Osteocyte (in vitro differentiated cells): ENCODE measurements at places on chromosomes 11 and 22. TPM values are rescaled to one million over a fixed set of nuclear protein-coding genes. Genes with fewer than 3 reads are reported as not detected.

JAML gene
- total RNA-seq, result not detected in 2 replicates

DNA sequence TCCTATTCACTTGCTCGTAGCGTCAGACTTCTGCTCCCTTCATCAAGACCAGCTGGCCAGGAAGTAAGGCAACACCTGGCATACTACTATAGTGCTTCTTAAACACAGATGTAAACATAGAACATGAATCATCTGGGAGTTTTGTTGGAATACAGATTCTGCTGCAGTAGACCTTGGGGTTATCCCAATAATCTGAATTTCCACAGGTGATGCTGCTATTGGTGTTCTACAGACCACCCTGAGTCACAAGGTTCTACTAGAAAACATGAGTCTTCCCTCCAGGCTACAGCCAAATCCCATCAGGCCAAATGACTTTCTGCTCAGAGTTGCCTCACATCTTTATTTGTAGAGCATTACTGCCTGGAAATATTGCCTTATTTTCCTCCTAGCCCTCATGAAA, 175.2 kb downstream of the NELL1 start:
- no peak for DNase-seq

DNA sequence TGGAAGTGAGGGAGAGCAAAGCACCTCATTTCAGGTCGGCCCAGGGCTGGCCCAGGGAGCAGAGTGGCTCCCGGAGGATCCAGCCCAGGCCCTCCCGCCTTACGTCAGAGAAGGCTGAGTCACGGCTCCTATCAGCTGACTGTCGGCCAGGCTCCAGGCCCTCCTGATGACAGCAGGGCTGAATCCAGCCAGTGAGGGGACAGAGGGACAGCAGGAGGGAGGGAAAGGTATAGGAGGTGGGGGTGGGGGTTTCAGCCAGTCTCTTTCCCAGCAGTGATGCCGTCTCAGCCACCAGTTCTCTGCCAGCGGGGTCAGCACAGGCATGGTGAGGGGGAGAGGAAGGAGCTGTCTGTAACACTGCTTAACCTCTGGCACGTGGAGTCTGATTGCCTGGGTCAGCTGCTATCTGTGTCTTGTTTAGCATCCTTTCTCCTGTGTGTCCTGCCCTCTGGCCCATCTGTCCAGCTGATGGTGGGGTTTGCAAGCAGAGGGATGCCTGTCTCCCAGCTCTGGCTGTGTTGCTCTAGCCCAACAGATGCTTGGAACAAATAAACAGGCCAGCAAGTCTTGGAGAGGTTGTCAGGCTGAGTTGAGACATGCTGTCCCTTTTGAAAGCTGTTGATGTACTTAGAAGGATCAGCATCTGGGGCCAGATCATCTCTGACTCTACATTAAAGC, 74.0 kb downstream of the ADAMTS15 start:
- no peak for DNase-seq

ADAMTS8 gene
- 0.19 and 0.31 TPM in 2 replicates for total RNA-seq

- no peak for DNase-seq
Measured at GRCh38 chr11:96284917-96285316, 58.1 kb downstream of the MAML2 start.

DNA sequence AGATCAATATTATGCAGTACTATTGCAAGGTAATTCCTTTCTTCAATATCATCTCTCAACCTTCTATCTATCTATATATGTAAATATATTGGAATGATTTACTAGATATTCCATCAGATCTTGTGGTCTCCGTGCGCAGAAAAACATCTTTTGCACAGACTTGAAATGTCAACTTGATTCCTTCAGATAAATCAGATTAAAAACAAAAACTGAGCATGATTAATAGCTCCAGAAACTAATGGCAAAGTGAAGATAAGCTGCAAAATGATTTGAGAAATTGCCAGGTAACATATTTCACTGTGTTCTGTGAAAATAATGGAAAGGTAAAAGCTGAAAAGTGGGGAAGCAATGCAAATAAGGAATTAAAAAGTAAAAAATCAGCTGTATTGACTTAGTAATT, 200.1 kb upstream of the CTSC start:
- DNase-seq, result no peak

KCNQ1OT1 gene
- total RNA-seq, result 3.4 and 3.9 TPM in 2 replicates

- DNase-seq, result peak; percentile 49
Measured at GRCh38 chr22:48368975-48369525, 1458.6 kb downstream of the BRD1 start.

GAB4 gene
- not detected in 2 replicates for total RNA-seq

GLYATL2 gene
- total RNA-seq, result 0.24 TPM in 1 of 2 replicates, not detected in the other

DNA sequence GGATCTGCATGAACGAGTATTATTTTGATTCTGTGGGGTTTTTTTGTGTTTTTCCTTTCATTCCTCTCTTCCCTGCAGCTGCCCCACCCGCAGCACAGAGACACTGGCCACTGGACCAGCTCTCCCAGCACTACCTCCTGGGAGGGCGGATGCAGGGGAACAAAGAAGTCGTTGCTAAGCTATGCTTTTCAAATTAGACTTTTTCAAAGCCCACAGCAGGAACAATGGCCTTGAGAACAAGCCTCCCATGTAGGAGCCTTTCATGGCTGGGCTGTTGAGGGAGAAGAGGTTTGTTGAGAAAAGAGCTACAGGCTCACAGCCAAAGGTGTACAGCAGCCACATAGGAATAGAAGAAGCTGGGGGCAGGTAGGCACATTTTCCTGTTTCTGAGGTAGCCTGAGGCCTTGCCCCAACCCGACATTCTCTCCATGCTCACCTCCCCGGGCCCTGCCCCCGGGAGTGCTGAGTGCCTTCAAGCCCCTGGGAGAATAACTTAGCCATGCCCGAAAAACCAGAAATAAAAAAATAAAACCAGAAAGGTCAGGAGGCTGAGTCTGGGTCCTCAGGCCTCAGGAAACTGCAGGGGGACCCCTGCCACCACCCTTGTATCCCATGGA, 20.5 kb upstream of the SYT12 start:
- DNase-seq, result no peak

- no peak for DNase-seq
Measured at GRCh38 chr11:80722629-80723028, 1281.8 kb upstream of the TENM4 start.

DNA sequence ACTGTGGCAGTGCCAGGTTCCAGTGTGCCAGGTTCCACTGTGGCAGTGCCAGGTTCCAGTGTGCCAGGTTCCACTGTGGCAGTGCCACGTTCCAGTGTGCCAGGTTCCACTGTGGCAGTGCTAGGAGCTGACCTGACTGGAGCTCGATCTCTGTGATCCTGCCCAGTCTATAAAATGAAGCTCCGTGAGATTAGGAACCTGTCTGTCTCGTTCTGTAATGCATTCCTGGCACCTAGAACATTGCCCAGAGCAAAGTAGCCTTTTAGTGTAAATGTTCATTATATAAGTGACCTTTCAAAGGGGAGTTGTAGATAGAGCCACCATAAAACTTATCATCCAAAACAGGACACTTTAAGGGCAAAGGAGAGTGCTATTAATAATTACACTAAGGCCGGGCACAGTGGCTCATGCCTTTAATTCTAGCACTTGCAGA, 36.0 kb downstream of the ART5 start:
- DNase-seq, result no peak

DNA sequence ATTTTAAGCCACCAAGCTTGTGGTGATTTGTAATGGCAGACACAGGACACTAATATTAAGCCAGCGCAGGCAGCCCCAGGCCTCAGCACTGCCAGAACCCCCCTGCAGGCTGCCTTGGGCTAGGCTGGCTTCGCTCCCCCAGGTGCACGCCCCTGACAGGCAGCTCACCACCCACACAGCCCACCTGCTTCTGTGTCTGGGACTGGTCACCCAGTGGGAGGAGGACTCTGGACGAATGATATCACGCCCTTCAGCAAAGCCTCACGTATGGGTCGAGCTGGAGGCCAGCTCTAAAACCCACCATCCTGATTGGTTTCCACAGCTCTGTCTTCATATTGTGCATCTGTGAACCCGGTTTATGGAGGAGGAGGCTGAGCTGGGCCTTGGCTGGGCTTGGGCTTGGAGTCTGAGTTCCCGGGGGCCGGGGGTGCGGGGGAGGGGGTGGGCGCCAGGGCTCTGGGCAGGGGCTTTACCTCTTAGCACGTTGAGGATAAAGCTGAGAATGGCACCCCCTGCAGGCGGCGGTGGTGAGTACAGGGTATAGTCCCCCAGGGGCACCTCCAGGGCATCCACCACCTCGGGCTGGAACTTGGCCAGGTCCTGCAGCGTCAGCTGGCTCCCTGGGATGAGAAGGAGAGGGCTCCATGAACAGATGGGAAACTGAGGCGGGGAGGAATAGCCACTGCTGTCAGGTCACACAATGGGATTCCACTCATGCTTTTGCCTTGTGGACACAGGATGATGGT, 13.8 kb downstream of the GGT5 start:
- DNase-seq, result no peak

DNA sequence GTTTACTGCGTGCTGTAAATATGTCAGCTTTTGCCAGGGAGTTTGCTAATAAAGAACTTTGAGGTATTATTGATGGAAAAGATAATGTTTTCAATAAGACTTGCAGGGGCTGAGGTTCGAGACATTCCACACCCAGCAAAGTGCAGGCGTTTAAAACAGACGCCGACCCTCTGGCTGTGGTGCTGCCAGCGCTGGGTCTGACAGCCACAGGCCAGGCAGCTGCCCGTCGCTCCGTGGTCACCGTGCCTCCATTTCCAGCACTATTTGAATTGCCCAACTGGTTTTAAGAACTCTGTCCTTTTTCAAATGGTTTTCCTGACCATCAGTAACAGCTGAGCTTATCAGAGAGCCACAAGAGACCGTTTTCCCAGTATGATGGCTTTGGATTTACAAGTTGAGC, 28.1 kb upstream of the ALX4 start:
- DNase-seq, result no peak

GRCh38 chr11:112834277-112834755, 126.9 kb upstream of the NCAM1 start:
- DNase-seq, result no peak

- no peak for DNase-seq
Measured at GRCh38 chr11:120863359-120863758, 160.5 kb upstream of the TBCEL start.
